SJCRH30 (cell line): ENCODE measurements at places on chromosomes 3 and 15. TPM values are rescaled to one million over a fixed set of nuclear protein-coding genes. Genes with fewer than 3 reads are reported as not detected.

- peak within 1 kb of the TSS; percentile 81 for H3K27ac ChIP-seq
- DNase-seq = peak; percentile 77
- H3K27me3 ChIP-seq = no peaks in the 10 kb centered on the region
- peak within 1 kb of the TSS; percentile 89 for H3K4me3 ChIP-seq
These were observed at the start of gene RFC4 for GRCh38 chr3:186806089-186807055. Gene RFC4, minus strand, starts transcription at chr3:186806482. Its CDS starts 1,769 bp downstream, at chr3:186804713.

DNA sequence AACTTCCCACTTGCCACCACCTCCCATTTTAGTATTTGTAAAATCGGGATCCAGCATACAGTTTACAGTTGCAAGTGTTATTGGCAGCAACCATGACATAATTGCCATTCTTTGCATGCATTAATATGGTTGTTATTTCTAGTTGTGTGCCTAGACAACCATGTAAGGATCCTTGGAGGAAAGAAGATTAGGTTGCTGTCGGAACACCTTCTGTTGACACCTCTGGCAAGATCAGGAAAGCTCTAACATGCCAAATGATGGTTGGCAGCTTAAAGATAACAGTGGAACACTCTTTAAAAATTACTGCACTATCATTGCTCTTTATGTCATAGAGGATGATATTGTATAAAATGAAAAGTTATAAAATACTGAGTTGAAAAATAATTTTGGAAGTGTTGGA, 313.5 kb upstream of the RARB start:
- no peak overlapping the region for H3K4me3 ChIP-seq
- no peak for DNase-seq
- H3K27ac ChIP-seq = no peak overlapping the region
- H3K27me3 ChIP-seq = no peaks in the 10 kb centered on the region
- no peaks in the 10 kb centered on the region for H3K4me1 ChIP-seq
- no peaks in the 10 kb centered on the region for H3K36me3 ChIP-seq

GRCh38 chr3:189512821-189513220, 118.4 kb upstream of the TP63 start:
- no peak overlapping the region for H3K4me3 ChIP-seq
- no peak for DNase-seq
- no peak overlapping the region for H3K27ac ChIP-seq
- H3K27me3 ChIP-seq = no peaks in the 10 kb centered on the region

DNA sequence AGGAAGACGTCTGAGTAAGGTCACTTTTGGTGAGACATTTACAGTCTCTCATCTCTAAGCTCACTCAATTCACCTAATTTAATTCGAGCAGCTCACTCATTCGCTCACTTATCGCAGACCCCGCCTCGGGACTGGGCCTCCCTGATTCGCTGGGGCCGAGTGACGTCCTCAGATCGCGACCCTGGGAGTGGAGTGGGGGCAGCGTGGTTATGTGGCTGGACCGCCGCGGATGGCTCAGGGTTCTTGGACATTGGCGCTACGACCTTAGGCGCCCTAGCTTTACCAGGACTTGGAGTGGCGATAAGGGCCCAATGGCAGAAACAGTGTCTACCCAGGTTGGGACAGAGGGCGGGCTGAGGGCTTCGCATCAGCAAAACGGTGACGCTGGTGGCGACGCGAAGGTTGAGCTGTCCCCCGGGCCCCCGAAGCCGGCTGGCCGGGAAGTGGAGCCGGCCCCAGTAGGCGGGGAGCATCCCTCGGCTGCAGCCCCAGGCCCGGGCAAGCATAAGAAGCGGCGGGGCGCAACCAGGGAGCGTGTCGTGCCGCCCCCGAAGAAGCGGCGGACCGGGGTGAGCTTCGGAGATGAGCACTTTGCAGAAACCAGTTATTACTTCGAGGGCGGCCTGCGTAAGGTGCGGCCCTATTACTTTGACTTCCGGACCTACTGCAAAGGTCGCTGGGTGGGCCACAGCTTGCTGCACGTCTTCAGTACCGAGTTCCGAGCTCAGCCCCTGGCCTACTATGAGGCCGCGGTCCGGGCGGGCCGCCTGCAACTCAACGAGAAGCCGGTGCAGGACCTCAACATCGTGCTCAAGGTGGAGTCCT, at the start of gene RPUSD2:
Gene RPUSD2, plus strand, starts transcription at position 171 of the 825 bp plus-strand sequence. Its CDS starts 39 bp downstream, at position 210.
- peak within 1 kb of the TSS; percentile 39 for H3K27ac ChIP-seq
- no peaks in the 10 kb centered on the region for H3K27me3 ChIP-seq
- peak; percentile 92 for DNase-seq
- H3K36me3 ChIP-seq = peaks cover 12% of the 10 kb centered on the region

Gene ZKSCAN7
- 6.2 and 6.6 TPM in 2 replicates for total RNA-seq

- peaks cover 7% of the 10 kb centered on the region for H3K4me1 ChIP-seq
- no peak overlapping the region for H3K27ac ChIP-seq
- no peak overlapping the region for H3K4me3 ChIP-seq
- H3K36me3 ChIP-seq = no peaks in the 10 kb centered on the region
These were observed 15.9 kb upstream of the HRH1 start for GRCh38 chr3:11138371-11138770.

Gene SLC6A1
- total RNA-seq = not detected in 2 replicates

- H3K4me3 ChIP-seq = peak overlapping the region; percentile 85
- DNase-seq = peak; percentile 62
- H3K36me3 ChIP-seq = no peaks in the 10 kb centered on the region
- H3K27me3 ChIP-seq = no peaks in the 10 kb centered on the region
These were observed 2.0 kb upstream of the PDE8A start for GRCh38 chr15:84979651-84980050.

GRCh38 chr3:29554566-29554965, 273.7 kb downstream of the RBMS3 start:
- H3K27ac ChIP-seq = no peak overlapping the region
- no peak overlapping the region for H3K4me3 ChIP-seq
- H3K4me1 ChIP-seq = no peaks in the 10 kb centered on the region
- no peak for DNase-seq

DNA sequence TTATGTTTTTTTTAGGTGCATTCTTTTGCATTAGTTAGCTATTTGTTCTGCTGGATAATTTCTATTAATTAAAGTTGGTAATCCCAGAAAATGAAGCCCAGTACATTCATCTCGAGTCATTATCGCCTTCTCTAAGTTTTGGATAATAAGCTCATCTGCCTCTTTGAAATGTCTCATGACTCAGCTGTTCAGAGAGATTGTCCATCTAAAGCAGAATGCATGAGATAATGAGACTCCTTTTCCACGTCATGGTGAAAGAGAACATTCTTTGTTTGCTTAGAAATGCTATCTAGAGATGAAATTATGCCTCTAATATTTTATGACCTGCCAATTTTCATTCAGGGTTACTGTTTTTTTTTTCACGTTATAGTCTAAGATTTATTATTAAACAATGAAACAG, 374.7 kb upstream of the GOLIM4 start:
- H3K27me3 ChIP-seq = no peaks in the 10 kb centered on the region
- no peak overlapping the region for H3K4me3 ChIP-seq
- H3K36me3 ChIP-seq = no peaks in the 10 kb centered on the region
- H3K4me1 ChIP-seq = no peaks in the 10 kb centered on the region
- H3K27ac ChIP-seq = no peak overlapping the region
- no peak for DNase-seq

Gene CASR
- not detected in 2 replicates for total RNA-seq

Gene ITIH4
- 0.71 TPM in 1 of 2 replicates, not detected in the other for total RNA-seq

- H3K27ac ChIP-seq = no peak overlapping the region
- peaks cover 6% of the 10 kb centered on the region; the same call in 1 of the 2 replicates for H3K27me3 ChIP-seq
These were observed 1.4 kb upstream of the ZNF710 start for GRCh38 chr15:89999676-90000185.

DNA sequence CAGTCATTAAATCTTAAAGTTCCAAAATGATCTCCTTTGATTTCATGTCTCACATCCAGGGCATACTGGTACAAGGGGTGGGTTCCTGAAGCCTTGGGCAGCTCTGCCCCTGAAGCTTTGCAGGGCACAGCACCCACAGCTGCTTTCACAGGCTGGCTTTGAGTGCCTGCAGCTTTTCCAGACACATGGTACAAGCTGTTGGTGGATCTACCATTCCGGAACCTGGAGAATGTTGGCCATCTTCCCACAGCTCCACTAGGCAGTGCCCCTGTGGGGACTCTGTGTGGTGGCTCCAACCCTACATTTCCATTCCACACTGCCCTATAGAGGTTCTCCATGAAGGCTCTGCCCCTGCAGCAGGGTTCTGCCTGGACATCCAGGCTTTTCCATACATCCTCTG, 211.1 kb upstream of the THBS1 start:
- no peak for DNase-seq
- no peak overlapping the region for H3K4me3 ChIP-seq
- H3K36me3 ChIP-seq = no peaks in the 10 kb centered on the region

DNA sequence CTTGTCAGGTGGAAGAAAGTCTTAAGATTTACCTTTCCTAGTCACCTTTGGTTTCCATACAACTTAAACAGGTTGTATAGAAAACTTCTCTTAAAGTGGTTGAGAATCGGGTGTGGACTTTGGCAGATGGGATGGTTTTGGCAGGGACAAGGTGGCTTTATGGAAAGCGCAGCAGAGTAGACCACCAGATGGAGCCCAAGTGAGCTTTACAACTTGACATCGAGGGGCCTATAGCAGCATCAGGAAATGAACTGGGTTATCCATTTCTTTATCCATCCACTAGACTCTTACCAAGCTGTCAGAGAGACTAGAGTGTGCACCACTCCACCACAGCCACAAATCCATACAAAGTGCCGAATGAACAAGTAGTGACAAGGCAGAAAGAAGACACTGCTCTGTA, 85.3 kb upstream of the MBNL1 start:
- no peaks in the 10 kb centered on the region for H3K4me1 ChIP-seq
- peak; percentile 5 for DNase-seq
- no peak overlapping the region for H3K27ac ChIP-seq

- H3K4me1 ChIP-seq = no peaks in the 10 kb centered on the region
- DNase-seq = no peak
- H3K27me3 ChIP-seq = no peaks in the 10 kb centered on the region
- no peak overlapping the region for H3K27ac ChIP-seq
These were observed 42.2 kb downstream of the ZNF609 start for GRCh38 chr15:64502551-64502950.

GRCh38 chr15:78365917-78366316, 25.8 kb downstream of the CRABP1 start:
- no peak overlapping the region for H3K4me3 ChIP-seq
- H3K27me3 ChIP-seq = peaks cover 14% of the 10 kb centered on the region
- DNase-seq = no peak
- no peaks in the 10 kb centered on the region for H3K36me3 ChIP-seq

DNA sequence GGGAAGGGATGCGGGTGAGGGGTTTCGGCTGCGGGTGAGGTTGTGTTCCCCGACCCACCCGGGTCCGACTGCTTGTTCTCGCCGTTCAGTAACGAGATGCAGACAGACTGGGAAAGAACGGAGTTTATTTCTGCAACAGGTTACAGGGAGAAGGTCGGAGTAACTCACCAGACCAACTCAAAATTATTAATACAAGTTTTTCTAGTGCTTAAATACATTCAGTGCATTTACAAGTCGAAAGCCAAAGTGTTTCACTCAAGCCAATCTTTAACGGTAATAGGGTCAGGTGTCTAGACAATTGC, 492 bp upstream of the HIGD1A start:
- no peak overlapping the region for H3K27ac ChIP-seq
- H3K4me1 ChIP-seq = peaks cover 2% of the 10 kb centered on the region
- no peaks in the 10 kb centered on the region for H3K36me3 ChIP-seq
- DNase-seq = no peak

- no peaks in the 10 kb centered on the region for H3K27me3 ChIP-seq
These were observed 21.8 kb upstream of the KLHL6 start for GRCh38 chr3:183577346-183577745.

DNA sequence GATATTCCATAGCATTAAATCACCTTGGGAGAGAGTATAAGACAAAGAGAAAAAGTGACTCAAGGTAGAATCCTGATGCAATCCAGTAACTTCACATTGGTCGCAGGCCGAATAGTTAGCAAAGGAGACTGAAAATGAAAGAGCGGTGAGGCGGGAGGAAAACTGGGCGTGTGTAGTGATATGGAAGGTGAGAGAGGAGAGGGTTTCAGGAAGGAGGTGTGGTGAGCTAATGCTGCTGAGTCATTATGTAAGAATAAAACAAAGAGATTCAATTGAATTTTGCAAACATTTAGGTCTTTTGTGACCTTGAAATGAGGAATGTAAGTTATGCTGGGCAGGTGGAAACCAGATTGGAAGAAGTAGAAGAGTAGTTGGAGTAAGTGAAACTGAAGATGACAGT, 235.3 kb downstream of the C3orf38 start:
- no peak overlapping the region for H3K4me3 ChIP-seq
- no peak overlapping the region for H3K27ac ChIP-seq
- no peaks in the 10 kb centered on the region for H3K36me3 ChIP-seq
- H3K27me3 ChIP-seq = no peaks in the 10 kb centered on the region
- no peak for DNase-seq

Gene SHC4
- total RNA-seq = 1.2 and 1.8 TPM in 2 replicates

GRCh38 chr15:23924686-23925085, 237.6 kb upstream of the NDN start:
- H3K27me3 ChIP-seq = no peaks in the 10 kb centered on the region
- no peaks in the 10 kb centered on the region for H3K4me1 ChIP-seq
- no peaks in the 10 kb centered on the region for H3K36me3 ChIP-seq
- no peak for DNase-seq
- no peak overlapping the region for H3K4me3 ChIP-seq

GRCh38 chr3:184315871-184316661, 1.7 kb downstream of the EIF4G1 start:
- peaks cover 3% of the 10 kb centered on the region; the same call in 1 of the 2 replicates for H3K4me1 ChIP-seq
- no peaks in the 10 kb centered on the region for H3K27me3 ChIP-seq
- DNase-seq = no peak
- H3K27ac ChIP-seq = no peak overlapping the region
- peak overlapping the region; percentile 80 for H3K4me3 ChIP-seq

Gene CDCP1
- not detected in 2 replicates for total RNA-seq

GRCh38 chr3:13095408-13095937, 22.2 kb upstream of the IQSEC1 start:
- H3K27me3 ChIP-seq = peaks cover 5% of the 10 kb centered on the region; the same call in 1 of the 2 replicates
- no peaks in the 10 kb centered on the region for H3K36me3 ChIP-seq
- no peak for DNase-seq
- H3K27ac ChIP-seq = no peak overlapping the region
- no peak overlapping the region for H3K4me3 ChIP-seq
- no peaks in the 10 kb centered on the region for H3K4me1 ChIP-seq

Gene CLDN1
- 0.25 and 0.42 TPM in 2 replicates for total RNA-seq

Gene RGMA
- total RNA-seq = 52.5 and 52.7 TPM in 2 replicates

Gene DNAH12
- 1.3 and 1.4 TPM in 2 replicates for total RNA-seq

- no peaks in the 10 kb centered on the region for H3K4me1 ChIP-seq
- H3K4me3 ChIP-seq = no peak overlapping the region
- H3K27me3 ChIP-seq = peaks cover 20% of the 10 kb centered on the region
These were observed 63.3 kb upstream of the CORO2B start for GRCh38 chr15:68515371-68516095.

- H3K27ac ChIP-seq = no peak overlapping the region
- no peak overlapping the region for H3K4me3 ChIP-seq
- no peaks in the 10 kb centered on the region for H3K27me3 ChIP-seq
These were observed 112.0 kb downstream of the UBE2E2 start for GRCh38 chr3:23314981-23315762.

Gene ADIPOQ
- not detected in 2 replicates for total RNA-seq

GRCh38 chr3:3699816-3700633, 99.2 kb upstream of the LRRN1 start:
- H3K4me3 ChIP-seq = no peak overlapping the region
- no peaks in the 10 kb centered on the region for H3K27me3 ChIP-seq
- H3K4me1 ChIP-seq = no peaks in the 10 kb centered on the region; the same call in 1 of the 2 replicates

DNA sequence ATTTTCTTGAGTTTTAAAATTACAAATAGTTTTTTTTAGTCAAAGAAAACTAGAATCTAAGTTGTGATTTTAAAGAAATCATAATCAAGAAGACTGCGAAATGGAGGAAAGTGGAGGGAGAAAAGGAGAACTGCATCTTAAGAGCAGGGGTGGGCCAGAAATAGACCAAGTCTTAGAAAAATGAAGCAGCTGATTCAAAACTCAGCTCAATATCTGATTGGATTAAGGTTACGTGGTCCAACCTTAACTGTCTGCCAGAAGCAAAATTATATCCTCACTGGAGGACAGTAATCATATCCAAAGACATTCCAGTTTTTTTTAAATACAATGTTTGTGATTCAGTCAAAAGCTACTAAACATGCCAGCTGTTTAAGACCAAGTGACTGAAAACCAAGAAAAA, 41.4 kb downstream of the CHSY1 start:
- no peak overlapping the region for H3K4me3 ChIP-seq
- no peak overlapping the region for H3K27ac ChIP-seq
- H3K4me1 ChIP-seq = peaks cover 19% of the 10 kb centered on the region
- no peaks in the 10 kb centered on the region for H3K27me3 ChIP-seq
